ENCODE measurements at places on chromosomes 1 and 21.
A peak's percentile ranks its signal among the peaks of the same experiment; 100 is the strongest.

- no peak for DNase-seq
Observed at GRCh38 chr1:205994346-205994745, 8.8 kb downstream of the RAB7B start.

- DNase-seq = no peak
Observed at GRCh38 chr1:65250826-65251225, 58.5 kb upstream of the DNAJC6 start.

GRCh38 chr1:197485790-197486189 lies 217.7 kb downstream of the CRB1 start:
- no peak for DNase-seq

DNA sequence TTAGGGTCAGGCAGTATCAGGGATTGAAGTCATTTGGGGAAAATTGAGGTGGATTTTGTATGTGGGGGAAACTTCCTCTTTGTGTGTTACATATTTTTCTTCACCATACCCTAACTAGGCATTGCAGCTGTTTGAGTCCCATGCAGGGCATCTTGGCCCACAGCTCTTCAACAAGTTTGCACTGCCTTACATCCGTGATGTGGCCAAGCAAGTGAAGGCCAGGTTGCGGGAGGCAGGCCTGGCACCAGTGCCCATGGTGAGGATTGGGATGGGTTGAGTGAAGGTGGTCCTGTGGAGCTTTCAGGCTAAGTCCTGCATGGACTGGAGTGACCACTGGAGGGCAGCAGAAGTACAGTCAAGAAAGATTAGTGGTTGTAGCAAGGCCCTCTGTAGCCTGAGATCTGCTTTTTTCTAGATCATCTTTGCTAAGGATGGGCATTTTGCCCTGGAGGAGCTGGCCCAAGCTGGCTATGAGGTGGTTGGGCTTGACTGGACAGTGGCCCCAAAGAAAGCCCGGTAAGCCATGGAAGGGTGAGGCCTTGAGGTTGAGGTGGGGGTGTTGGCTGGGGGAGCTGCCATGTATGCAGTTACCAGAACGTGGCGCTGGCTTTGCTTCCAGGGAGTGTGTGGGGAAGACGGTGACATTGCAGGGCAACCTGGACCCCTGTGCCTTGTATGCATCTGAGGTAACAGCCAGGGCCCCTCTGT lies 2.4 kb downstream of the UROD start:
- DNase-seq = peak; percentile 89

- no peak for DNase-seq
Observed at GRCh38 chr1:229068270-229068987, 202.5 kb upstream of the RAB4A start.

GRCh38 chr1:213538251-213538650 lies 449.5 kb upstream of the PROX1 start:
- DNase-seq = no peak

GRCh38 chr1:67648582-67649326 lies 36.2 kb upstream of the GADD45A start:
- DNase-seq = peak; percentile 8

DNA sequence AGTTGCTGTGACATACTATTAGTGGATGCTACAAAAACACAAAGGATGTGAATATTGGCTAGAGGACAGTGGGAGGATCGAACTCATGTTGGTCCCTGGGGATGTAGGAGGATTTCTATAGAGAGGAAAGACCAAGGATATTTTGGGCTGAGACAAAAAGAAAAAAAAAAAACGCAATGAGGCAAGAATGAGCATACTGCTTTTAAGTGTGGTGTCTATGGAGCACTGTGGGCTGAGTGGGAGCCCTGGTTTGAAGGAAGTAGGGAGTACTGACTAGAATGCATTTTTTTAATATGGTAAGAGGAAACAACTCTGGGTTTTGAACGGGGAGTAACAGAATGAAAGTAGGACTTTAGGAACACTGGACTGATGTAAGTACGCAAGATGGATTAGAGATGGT lies 450.7 kb downstream of the NEGR1 start:
- no peak for DNase-seq

DNA sequence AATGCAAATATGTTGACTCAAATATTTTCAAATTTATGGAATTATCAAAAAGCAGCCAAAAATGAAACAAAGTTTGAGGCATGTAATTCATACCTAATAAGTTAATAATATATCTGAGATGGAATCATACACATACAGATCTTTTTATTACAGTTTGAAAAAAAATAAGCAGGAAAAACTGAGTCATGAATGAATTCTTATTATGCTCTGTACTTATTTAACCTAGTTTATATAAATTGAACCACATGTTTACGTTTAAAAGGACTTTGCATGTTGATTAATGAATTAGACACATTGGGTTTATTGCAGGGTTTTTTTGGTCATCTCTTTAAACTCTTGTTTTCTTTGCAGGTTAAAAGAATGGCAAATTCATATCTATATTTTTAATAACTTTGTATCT lies 40.9 kb downstream of the CMPK1 start:
- DNase-seq = no peak

DNA sequence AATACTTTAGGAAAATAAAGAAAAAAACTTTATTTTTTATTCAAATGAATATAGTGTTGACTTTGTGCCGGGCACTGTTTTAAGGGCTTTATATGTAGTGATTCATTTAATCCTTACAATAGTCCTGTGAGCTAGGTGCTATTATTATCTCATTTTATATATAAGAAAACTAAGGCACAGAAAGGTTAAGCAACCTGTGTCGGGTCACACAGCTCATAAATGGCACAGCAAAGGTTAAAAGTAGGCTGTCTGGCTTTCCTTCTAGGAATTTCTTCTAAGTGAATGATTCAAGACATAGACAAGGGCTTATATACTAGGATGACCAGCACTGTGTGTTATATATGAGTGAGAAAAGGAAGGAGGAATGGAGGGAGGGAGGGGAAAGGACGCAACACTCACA lies 35.4 kb downstream of the SEC16B start:
- DNase-seq = no peak

DNA sequence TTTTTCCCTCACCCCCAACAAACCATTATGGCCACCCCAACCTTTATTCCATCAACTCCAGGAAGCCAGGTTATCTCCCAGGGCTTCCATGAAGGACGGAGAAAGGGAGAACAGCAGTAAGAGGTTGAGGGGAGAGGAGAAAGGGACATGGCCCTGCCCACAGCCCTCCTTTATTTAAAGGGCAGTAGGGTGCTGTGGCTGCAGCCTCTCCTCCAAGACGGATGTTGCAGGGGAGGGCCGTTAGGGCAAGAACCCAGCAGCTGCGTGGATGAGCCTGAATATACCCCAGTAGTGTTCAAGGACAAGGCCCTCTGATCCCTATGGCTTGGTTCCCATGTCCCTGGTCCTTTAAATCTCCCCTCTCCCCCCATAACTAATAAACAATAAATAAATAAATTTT lies 5.9 kb downstream of the RXFP4 start:
- no peak for DNase-seq

DNA sequence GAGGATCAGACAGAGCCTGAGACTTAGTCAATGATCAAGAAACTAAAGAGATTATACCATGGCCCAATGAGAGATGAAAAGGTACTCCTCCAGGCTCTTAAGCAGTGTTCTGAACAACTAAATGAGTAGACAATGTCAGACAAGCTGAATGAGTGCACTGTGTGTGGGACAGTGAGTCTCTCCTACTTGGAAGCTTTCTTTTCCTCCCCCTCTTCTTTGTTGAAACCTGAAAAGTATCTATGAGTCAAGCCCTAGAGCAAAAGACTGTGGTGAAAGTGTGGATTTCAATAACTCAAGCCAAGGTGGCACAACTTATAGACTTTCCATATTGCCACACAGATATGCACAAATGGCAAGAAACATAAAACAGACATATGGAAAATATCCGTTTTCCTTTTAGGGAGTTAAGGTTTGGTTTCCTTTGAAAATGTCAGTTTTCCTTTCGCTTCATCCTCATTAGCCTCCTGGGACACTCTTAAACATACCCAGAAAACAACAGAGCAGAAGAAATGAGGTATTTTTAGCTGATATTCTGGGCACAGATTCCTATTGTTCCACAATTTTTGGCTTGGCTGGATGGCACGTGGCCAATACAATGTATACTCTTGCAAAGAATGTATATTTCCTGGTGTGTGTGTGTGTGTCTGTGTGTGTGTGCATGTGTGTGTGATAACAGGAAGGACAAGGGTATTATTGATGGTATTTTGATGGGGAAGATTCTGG lies 96.6 kb downstream of the LMX1A start:
- no peak for DNase-seq

GRCh38 chr1:58769809-58770320 lies 14.0 kb downstream of the JUN start:
- DNase-seq = no peak

- DNase-seq = no peak
Observed at GRCh38 chr1:89451011-89451410, 73.6 kb upstream of the LRRC8B start.

GRCh38 chr1:5992814-5993555 lies 760 bp upstream of the NPHP4 start:
- DNase-seq = peak; percentile 45

GRCh38 chr1:152585586-152585985 lies 5.3 kb upstream of the LCE3D start:
- no peak for DNase-seq

- no peak for DNase-seq
Observed at GRCh38 chr1:230195199-230195598, 128.2 kb downstream of the GALNT2 start.
